ENCODE measurements at places on chromosomes 7 and 10.

DNA sequence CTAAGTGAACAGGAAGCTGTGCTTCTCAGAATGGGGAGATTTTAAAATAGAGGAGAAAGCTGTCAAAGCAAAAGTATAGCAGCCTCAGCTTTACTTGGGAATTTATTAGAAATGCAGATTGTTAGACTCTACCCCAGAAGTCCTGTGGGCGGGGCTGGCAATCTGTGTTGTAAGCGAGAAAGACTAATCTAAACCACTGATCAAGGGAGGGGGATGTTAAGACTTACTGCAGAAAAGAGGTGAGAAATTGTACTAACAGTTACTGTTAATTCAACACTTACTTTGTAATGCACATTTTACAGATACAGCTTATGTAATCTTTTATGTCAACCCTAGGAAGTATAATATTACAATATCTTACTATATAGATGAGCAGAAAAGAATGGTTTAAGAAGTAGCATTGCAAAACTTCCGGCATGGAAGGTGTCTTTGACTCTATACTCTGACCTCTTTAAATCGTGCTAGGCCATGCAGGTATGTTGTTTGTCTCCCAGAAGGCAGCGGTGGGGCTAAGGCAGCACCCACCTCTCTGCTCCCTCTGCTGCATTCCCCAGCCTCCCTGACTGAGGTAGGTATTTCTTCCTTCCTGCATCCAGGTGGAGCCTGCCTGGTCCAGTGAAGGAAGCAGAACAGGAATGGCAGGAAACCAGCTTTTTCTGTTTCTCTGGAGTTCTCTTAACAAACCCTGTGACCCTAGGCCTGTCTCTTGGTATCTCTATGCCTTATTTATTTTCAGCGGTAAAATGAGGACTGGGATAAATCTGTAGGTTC, 462.2 kb downstream of the AUTS2 start:
- DNase-seq: no peak

DNA sequence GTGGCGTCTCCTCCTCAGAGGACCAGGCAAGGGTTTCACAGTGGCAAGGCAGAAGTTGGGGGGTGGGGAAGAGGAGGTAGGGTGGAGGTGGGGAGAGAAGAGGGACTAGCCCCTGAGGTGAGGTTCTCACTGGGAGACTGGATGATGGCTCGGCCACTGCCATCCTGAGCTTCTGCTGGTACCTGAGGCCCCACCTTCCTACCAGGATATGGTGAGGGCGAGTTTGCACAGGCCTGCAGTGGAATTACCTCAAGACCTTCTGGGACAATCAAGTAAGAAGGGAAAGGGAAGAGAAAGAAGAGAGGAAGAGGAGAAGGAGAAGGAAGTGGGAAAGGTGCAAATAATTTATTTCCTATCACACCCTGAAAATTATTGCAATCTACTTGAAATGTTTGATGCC, 111.8 kb upstream of the GDF10 start:
- DNase-seq: no peak

DNA sequence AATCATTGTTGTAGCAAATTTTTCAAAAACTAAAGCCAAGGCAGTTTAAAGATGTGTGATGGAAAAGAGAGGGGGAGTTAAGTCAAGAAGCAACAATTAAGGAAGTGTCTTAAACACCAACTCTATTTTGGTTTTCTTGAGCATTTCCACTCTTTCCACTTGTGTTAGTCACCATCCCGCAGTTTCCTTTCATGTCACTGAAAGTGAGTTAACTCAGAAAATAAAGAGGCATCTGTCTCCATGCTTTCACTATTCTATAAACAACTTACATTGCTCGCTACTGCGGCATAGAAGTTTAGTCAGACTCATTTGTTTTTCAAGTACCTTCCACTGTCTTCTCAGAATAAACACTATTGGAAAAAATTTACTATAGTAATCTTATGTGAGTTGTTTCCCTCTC, 284.9 kb upstream of the SEMA3D start:
- DNase-seq: no peak

- no peak for DNase-seq
Measured at GRCh38 chr10:78450239-78450638, 416.6 kb downstream of the RPS24 start.

GRCh38 chr10:79318369-79318768, 28.9 kb upstream of the PPIF start:
- DNase-seq: no peak
